ENCODE measurements at places on chromosomes 3 and 15.

GRCh38 chr15:71374607-71375352 lies 259.5 kb downstream of the THSD4 start:
- no peaks in the 10 kb centered on the region for H3K4me1 ChIP-seq
- no peaks in the 10 kb centered on the region for H3K36me3 ChIP-seq
- H3K27me3 ChIP-seq, result no peaks in the 10 kb centered on the region
- no peak for DNase-seq
- H3K27ac ChIP-seq, result no peak overlapping the region

DNA sequence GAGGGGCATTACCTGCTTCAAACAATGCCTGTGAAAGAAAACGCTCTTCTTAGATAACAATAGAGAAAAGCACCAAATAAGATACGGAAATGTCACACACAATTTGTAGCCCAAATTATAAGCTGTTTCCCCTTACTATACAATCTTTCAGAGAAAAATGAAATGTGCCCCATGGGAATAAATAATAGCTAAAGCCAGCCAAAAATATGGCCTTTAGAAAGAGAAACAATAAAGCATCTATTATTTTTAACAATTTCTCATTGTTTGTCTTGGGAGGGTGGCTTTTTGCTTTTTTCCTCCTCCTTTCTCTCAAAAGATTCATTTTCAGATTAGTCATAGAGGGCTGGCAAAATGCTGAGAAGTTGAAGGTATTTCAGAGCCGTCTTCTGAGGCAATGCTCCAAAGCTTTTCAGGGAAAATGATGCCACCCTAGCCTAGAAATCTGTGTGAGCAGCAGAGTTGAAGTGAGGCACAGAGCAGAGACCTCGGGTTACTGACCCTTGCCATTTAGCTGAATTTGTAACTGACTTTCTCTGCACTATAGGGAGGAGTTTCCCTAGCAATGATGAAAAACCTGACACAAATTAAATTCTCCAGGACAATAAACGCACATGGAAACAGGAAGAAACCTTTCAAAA lies 86.3 kb upstream of the PRICKLE2 start:
- H3K27ac ChIP-seq, result no peak overlapping the region
- no peak for DNase-seq

GRCh38 chr3:143218166-143218835 lies 98.7 kb downstream of the CHST2 start:
- no peak for DNase-seq
- H3K4me1 ChIP-seq, result no peaks in the 10 kb centered on the region
- no peak overlapping the region for H3K4me3 ChIP-seq
- H3K36me3 ChIP-seq, result no peaks in the 10 kb centered on the region
- H3K27ac ChIP-seq, result no peak overlapping the region

- H3K36me3 ChIP-seq, result no peaks in the 10 kb centered on the region
- no peak for DNase-seq
- H3K27me3 ChIP-seq, result no peaks in the 10 kb centered on the region
- no peak overlapping the region for H3K4me3 ChIP-seq
These were observed 22.5 kb downstream of the MRPS11 start for GRCh38 chr15:88490036-88490435.

DNA sequence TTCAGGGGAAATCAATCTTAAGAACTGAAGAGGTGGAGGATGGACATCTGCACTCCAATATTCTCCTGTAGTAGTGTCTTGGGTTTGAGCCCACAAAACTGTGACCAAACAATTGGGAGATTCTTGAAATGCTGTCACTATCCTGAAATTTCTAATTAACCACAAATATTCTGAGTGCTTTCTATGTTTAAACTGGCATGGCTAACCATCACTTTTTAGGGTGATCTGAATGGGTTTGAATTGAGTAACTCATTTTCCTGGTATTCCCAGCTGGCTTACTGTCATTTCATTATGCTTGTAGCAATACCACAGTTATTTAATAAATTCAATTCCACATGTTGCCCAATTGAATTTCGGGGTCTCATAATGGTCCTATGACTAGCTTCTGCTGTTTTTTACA lies 216.9 kb upstream of the DCBLD2 start:
- no peaks in the 10 kb centered on the region for H3K27me3 ChIP-seq
- no peak overlapping the region for H3K27ac ChIP-seq
- no peaks in the 10 kb centered on the region for H3K36me3 ChIP-seq
- no peak for DNase-seq
- no peaks in the 10 kb centered on the region for H3K4me1 ChIP-seq

- H3K4me3 ChIP-seq, result no peak overlapping the region
- peaks cover 2% of the 10 kb centered on the region for H3K4me1 ChIP-seq
- H3K36me3 ChIP-seq, result peaks cover 11% of the 10 kb centered on the region
- H3K27ac ChIP-seq, result no peak overlapping the region
- H3K27me3 ChIP-seq, result no peaks in the 10 kb centered on the region
- DNase-seq, result no peak
These were observed 101.5 kb downstream of the PGPEP1L start for GRCh38 chr15:98905963-98906711.

GRCh38 chr15:39407116-39407515 lies 173.8 kb upstream of the THBS1 start:
- DNase-seq, result no peak
- no peaks in the 10 kb centered on the region for H3K36me3 ChIP-seq
- no peak overlapping the region for H3K4me3 ChIP-seq

GRCh38 chr15:89885611-89886010 lies 8.2 kb downstream of the AP3S2 start:
- H3K27me3 ChIP-seq, result no peaks in the 10 kb centered on the region
- H3K4me3 ChIP-seq, result no peak overlapping the region
- peaks cover 29% of the 10 kb centered on the region for H3K36me3 ChIP-seq
- H3K27ac ChIP-seq, result no peak overlapping the region
- no peak for DNase-seq
- H3K4me1 ChIP-seq, result no peaks in the 10 kb centered on the region

GRCh38 chr3:151644986-151645385 lies 88.7 kb upstream of the AADACL2 start:
- no peak for DNase-seq
- H3K27ac ChIP-seq, result no peak overlapping the region
- H3K36me3 ChIP-seq, result no peaks in the 10 kb centered on the region
- H3K4me3 ChIP-seq, result no peak overlapping the region
- no peaks in the 10 kb centered on the region for H3K4me1 ChIP-seq

DNA sequence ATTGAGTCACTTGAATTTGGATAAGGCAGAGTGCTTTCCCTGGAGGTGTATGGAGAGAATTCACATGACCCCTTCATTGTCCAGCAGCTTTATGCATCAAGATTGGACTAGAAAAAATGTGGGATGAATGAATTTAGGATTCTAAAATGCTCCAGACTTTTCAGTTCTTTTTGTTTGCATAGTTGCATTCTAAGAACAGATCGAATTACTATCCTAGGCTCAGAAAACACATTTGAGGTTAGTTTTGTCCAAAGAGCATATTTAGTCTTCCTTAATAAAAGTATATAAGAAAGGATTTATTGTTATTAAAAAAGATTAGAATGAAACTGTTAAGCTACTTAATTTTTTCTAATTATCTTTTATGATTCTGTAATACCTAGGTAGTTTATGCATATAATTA lies 127.4 kb downstream of the UBE2E2 start:
- H3K4me1 ChIP-seq, result no peaks in the 10 kb centered on the region
- H3K36me3 ChIP-seq, result no peaks in the 10 kb centered on the region
- DNase-seq, result no peak

DNA sequence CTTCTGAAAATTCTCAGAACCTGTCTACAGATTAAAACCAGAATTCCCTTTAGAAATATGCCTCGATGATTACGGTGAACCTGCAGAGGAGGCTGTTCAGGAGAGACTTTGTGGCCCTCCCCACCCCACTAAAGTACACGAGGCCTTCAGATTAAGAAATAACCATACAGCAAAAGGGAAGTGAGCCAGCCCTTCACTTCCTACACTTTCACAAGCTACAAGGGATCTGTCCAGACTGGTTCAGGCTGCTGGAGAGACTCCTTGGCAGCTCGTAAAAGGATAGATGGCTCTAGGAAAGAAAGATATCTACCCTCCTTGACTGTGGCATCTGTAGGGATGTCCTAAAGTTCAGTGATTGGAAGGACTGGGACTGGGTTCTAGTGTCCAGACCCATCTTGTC lies 102.6 kb downstream of the ALDH1A2 start:
- DNase-seq, result no peak
- no peaks in the 10 kb centered on the region for H3K4me1 ChIP-seq
- H3K4me3 ChIP-seq, result no peak overlapping the region
- no peak overlapping the region for H3K27ac ChIP-seq
- H3K36me3 ChIP-seq, result no peaks in the 10 kb centered on the region
- no peaks in the 10 kb centered on the region for H3K27me3 ChIP-seq

DNA sequence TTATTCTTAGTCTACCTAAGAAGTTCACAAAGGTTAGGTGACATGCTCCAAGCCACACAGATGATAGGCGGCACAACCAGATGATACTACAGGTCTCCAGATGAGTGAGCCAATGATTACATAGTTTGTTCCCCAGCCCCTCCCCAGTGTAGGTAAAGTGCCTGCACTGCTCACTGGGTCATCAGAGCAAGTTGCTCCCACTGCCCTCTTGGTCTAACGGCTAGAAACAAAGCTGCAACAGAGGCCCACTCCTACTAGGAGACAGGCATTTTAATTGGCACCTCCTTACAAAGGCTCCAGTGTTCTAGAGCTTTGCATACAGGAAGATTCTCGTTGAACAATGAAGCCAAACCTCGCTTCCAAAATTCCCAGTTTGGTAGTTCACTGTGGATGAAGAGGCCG lies 47.3 kb downstream of the TMEM44 start:
- H3K36me3 ChIP-seq, result 0 out of 2 replicates have a peak, but pooled peaks cover 3% of the 10 kb centered on the region
- H3K27ac ChIP-seq, result no peak overlapping the region
- no peak for DNase-seq
- no peak overlapping the region for H3K4me3 ChIP-seq
- H3K4me1 ChIP-seq, result no peaks in the 10 kb centered on the region
- no peaks in the 10 kb centered on the region for H3K27me3 ChIP-seq

DNA sequence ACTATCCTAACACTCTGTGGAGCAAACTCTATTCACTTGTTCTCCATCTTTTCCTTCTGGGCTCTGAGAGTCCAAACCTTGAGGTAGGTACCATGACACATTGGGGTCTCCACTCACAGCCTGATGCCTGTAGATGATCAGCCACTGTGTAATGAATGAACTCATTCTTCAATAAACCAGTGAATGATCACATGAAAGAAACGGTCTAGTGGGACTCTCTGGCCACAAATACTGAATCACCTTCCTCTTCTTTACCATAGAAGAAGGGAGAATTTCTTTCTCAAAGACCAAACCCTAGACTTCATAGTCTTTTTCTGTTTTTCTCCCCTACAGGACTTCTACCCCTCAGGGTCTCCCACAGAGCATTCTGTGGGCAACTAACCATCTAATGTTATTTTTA lies 20.5 kb upstream of the ABHD2 start:
- no peaks in the 10 kb centered on the region for H3K27me3 ChIP-seq
- no peaks in the 10 kb centered on the region for H3K4me1 ChIP-seq
- H3K4me3 ChIP-seq, result no peak overlapping the region

DNA sequence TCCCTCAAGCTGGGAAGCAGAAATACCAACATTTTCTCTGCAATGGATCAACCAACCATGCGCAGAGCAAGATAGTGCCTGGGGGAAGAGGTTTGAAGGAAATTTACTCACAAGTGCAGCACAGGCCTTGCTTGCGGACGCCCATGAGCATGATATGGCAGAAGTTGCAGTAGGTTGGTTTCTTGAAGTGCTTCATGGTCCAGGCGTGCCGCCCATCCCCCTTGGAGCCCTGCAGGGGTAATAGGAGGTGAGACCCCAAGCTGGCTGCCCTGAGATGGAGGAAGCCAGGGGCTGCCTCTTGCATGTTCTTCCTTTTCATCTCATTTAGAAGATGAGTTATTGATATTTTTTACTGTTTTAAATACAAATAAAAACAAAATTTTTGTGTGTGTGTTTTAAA lies 86.6 kb downstream of the DGKG start:
- H3K4me1 ChIP-seq, result no peaks in the 10 kb centered on the region
- H3K27me3 ChIP-seq, result no peaks in the 10 kb centered on the region
- DNase-seq, result no peak
- no peak overlapping the region for H3K4me3 ChIP-seq

DNA sequence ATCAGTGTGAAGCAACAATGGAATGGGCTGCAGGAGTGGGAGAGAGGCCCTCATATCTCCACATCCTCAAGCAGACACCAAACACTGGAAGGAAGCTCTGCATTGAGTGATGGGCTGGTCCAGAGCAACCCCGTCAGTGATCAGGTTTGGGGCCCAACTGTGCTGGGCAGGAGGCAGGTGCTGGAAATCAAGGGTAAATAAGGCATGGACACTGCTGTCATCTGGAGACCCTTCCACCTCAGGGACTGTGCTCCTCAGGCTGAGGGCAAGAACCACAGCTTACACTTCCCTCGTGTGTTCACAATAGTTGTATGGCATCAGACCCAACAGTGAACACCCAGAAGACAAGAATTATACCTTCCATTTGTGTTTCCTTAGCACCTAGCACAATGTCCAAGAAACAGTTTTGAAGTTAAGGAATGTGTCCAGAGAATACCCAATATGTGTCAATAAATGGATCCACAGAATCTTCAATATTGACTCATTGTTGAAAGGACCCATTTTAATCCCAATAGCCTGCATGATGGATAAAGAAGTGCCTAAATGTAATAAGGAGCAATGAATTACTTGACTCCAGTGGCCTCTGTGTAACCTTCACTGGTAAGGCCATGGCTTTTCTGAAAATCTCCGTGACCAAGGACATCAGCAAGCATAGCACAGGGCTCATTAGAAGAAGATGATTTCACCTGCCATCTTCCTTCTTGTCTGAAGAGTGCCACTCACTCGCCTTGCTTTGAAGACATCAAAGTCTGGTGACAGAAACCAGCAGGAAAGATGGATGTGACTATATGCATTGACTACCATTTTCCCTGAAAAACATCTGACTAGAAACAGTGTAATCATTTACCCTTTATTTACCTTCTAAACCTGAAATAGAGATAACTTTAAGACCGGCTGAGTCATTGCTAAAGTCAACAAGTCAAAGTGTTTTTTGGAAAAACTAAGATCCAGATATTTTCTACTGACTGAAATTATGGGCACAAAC lies 7.0 kb upstream of the AHSG start:
- H3K4me3 ChIP-seq, result no peak overlapping the region
- DNase-seq, result no peak
- no peaks in the 10 kb centered on the region for H3K36me3 ChIP-seq
- H3K27ac ChIP-seq, result no peak overlapping the region
- no peaks in the 10 kb centered on the region for H3K4me1 ChIP-seq

GRCh38 chr15:100880139-100880896 lies 687 bp downstream of the ALDH1A3 start:
- H3K27ac ChIP-seq, result no peak overlapping the region
- H3K27me3 ChIP-seq, result peaks cover 52% of the 10 kb centered on the region
- H3K4me3 ChIP-seq, result peak overlapping the region; percentile 38

DNA sequence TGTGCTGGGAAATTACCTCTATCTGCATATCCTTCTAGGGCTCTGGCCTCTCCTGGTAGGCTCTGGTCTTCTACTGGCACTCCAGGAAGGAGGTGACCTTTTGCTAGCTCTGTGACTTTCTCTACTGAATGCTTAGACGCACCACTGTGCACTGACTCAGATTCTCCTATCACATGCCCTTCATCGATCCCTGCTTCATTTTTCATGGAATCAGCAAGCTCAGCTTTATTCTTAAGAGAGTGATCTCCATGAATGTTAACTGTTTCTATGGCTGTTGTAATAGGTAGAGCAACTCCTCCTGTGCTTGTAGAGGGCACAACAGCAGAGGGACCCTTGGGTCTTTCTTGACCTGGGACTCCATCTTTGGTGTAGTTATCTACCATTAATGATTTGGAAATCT lies 106.6 kb downstream of the MAP4 start:
- no peaks in the 10 kb centered on the region for H3K4me1 ChIP-seq
- H3K27ac ChIP-seq, result no peak overlapping the region
- DNase-seq, result no peak
- no peaks in the 10 kb centered on the region for H3K27me3 ChIP-seq
- no peak overlapping the region for H3K4me3 ChIP-seq

Data from H1 (cell line).